ENCODE measurements at places on chromosomes 16 and 17.

- no peak for DNase-seq
Measured at GRCh38 chr16:15602285-15603044, 40.5 kb downstream of the MARF1 start.

GRCh38 chr16:77780378-77780837 is 8.0 kb upstream of the VAT1L start:
- no peak for DNase-seq

GRCh38 chr17:60971515-60972369 is 294.1 kb downstream of the BCAS3 start:
- DNase-seq, result no peak

GRCh38 chr17:36475346-36475970 is 11.0 kb upstream of the ZNHIT3 start:
- DNase-seq, result no peak

- DNase-seq, result no peak
Measured at GRCh38 chr16:88597856-88598491, 27.8 kb downstream of the ZC3H18 start.

DNA sequence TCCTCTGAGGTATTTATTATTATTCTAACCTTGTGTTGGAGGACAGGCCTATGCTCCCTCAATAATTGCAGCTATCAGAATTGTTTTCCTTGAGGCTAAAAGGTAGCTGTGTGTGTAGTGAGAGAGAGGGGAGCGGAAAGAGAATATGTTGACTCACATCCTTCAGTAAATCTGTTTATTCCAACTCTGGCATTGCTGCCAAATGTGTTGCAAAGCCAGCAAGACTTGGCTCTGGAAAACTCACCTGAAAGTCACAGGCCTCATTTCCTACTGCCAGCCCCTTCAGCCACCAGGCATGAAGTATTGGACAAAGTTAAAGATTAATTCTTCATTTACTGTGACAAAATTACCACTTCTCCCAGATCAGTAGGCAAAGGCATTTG is 9.6 kb downstream of the CA10 start:
- no peak for DNase-seq

- DNase-seq, result no peak
Measured at GRCh38 chr17:35448899-35449227, 297 bp upstream of the SLFN13 start.

GRCh38 chr16:18789850-18790706 is at the start of gene RPS15A:
RPS15A (minus strand) TSS chr16:18790334; CDS start chr16:18789113, 1,221 bp downstream.
- DNase-seq, result peak; percentile 97

DNA sequence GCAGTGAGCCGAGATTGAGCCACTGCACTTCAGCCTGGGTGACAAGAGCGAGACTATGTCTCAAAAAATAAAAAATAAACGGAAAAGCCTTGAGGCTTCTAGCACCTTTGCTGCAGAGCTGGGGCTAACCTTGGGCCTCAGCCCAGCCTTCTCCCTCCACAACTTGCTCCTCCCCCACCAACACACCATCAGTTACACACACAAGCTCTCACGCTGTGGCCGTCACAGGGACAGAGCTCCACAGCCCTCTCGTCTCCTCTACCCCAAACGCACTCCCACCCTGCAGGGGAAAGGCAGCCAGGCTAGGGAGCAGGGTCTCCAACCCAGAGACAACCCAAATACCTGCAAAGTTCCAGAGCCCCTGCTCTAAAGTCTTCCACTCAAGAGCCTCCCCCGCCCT is 22.0 kb upstream of the MRPS23 start:
- DNase-seq, result no peak

GRCh38 chr16:67246081-67246755 is 1.1 kb downstream of the FHOD1 start:
- no peak for DNase-seq

DNA sequence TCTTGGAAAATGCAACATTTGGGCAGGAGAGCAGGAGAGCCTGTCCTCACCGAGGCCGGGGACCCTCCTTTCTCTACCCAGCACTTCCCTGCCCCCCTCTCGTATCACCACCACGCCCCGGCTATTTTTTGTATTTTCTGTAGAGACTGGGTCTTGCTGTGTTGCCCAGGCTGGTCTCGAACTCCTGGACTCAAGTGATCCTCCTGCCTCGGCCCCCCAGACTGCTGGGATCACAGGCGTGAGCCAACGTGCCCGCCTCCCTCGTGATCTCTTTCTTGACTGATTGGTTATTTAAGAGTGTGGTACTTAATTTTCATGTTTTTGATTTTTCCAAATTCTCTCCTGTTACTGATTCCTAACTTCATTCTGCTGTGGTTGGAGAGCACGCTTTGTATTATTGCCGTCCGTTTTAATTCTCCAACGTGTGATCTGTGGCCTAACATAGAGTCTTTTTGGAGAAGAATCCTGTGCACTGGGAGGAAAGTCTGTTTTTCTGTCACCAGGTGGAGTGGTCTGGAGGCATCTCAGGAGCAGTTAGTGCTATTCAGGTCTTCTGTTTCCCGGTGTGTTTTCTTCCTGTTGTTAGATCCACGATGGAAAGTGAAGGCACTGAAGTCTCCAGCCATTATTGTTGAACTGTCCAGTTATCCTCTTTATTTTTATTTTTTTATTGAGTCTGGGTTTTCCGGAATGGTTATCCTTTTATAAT is 40.4 kb downstream of the ZNF778 start:
- DNase-seq, result no peak

- no peak for DNase-seq
Measured at GRCh38 chr16:68843482-68844210, at the start of gene TANGO6. TANGO6 (plus strand) TSS chr16:68843531; CDS start chr16:68843618, 87 bp downstream.

DNA sequence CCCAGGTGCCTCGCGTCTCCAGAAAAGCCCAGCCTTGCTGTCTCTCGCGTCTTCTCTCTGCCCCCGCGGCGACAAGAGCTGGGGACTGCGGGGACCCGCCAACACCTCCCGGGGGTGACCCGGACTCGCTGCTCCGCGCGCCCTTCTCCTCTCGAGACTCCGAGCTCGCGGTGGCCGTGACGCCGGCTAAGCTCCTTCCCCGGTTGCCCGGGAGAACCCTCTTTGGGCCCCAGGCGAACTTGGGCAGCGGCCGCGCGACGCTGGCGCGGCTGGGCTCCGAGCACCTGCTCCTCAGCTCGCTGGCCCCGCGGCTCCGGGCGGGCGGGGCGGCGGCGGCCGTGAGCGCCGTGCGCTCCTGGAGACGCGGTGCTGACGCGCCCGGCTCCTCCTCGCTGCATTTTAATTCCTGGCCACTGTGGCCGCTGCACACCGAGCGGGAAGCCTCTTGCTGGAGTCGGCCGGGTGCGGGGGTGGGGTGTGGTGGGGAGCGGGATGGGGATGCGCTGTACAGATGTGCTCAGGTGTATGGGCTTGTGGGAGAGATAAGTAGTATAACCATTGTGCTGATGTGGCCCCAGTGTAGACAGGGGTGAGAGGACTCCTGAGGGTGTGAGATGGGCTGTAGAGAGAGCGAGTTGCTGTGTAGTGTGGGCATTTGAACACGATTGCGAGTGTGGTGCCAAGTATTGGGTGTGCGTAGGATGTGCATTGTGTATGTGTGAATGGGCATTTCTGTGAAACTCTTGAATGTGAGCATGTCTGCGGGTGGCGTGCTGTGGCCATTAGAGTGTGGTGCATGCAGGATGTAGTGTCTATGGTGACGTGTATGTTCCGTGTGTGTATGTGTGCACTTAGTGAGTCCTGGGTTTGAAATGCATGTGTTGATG is at the start of gene ASIC2:
ASIC2 (minus strand) TSS at position 315 of the 887 bp plus-strand sequence.
- DNase-seq, result no peak

DNA sequence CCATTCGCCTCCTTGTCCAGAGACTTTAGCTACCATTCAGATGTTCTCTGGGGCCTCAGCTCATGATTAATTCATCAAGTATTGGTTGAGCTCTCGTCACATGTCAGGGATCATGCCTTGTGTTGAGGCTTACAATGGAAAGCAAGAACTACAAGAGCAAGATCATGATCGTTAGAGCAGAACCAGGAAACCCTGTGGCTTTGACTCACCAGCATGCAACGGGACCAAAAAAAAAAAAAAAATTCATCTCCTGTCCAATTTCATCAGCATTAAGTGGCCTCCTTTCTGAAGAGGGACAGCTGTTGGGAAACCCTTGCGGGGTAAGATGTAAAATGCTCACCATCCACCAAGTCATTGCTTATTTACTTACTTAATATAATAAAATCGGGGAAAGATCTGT is 12.1 kb upstream of the USP10 start:
- DNase-seq, result no peak

Measured in vagina (tissue), 2 donors.